ENCODE measurements at places on chromosomes 3 and 15.

DNA sequence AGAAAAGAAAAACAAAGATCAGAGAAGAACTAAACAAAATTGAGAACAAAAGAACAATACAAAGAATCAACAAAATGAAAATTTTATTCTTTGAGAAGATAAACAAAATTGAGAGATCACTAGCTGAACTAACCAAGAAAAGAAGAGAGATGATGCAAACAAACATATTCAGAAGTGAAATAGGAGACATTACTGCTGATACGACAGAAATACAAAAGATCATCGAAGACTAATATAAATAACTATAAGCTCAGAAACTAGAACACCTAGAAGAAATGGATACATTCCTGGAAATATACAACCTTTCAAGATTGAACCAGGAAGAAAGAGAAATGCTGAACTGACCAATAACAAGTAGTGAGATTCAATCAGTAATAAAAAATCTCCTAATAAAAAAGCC is 533.1 kb upstream of the PPP2R3A start:
- no peak for DNase-seq

GRCh38 chr3:8416965-8417364 is 84.7 kb upstream of the LMCD1 start:
- DNase-seq: no peak

- DNase-seq: no peak
These were observed 304.8 kb downstream of the LPP start for GRCh38 chr3:188458756-188459155.

DNA sequence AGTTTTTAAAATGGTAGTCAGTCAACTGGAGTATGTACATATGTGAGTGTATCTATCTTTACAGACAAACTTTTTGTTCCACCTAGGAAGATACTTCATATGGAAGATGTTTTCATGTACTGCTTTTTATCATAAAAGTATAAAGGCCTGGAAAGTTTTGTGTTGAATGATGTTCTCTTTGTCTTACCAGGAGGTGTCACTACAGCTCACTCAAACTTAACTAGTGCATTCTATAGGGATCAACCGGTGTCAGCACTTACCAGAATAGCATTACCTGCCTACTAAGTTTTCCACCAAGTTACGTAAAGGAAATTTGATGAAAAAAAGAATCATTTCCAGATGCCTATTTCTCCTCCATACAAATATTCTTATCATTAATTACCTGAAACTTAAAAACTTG is 522.6 kb upstream of the SEMA6D start:
- DNase-seq: no peak

DNA sequence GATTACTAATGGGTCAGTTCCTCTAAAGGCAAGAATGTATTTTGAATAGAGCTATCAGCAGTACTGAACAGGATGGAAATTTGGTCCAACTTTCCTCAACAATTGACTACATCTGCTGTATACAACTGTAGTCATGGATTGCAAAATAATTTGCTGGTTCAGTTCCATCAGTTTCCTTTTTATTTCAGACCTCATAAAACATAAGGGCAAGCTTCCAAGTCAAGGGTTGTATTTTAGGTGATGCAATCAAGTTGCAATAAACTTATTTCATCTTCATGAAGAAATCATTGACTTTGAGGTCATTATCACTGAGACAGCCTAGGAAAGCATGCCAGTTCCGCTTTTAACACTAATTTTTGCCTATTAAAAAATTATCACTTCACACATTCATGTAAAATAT is 90.4 kb upstream of the TSEN2 start:
- DNase-seq: no peak

- DNase-seq: no peak
These were observed 135.4 kb upstream of the LINGO1 start for GRCh38 chr15:77768107-77768506.

DNA sequence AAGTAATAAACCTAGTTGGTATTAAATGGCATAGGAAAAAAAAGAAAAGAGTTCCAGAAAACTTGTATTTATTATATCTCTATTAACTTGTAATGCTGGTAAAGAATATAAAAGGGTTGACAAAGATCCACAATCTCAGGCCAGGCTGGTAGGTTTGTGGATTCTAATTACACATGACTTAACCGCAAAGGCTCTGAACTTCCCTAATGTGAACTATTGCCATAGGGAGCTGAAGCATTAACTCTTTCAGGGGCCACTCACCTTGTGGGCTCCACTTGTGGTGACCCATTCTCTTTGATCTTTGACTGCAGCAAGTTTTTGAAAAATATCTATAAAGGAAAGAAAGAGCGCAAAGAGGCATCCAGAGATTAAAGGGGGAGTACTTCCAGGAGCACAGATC is 58.5 kb downstream of the NEK10 start:
- DNase-seq: no peak

DNA sequence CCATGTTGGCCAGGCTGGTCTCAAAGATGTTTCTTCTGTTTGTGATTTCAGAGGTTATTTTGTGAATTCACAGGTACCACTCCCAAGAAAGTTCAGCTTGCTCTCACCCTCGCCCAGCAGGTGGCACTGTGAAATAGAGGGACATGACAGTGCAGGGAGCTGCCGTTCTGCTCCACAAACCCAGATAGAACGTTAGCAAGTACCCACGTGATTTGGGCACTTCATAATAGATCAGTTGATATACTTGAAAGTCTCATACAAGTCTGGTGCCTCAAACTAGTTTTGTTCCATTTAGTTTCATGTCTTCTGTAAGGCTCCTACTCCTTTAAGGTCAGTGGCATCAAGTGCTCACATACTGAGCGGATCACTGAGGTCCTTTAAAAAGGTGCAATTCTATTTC is 45.5 kb downstream of the FILIP1L start:
- peak; percentile 51 for DNase-seq

GRCh38 chr3:189625071-189625470 is 6.1 kb upstream of the TP63 start:
- no peak for DNase-seq

- no peak for DNase-seq
These were observed 102.7 kb downstream of the ASB7 start for GRCh38 chr15:100705065-100705464.

GRCh38 chr3:172315401-172316091 is 132.7 kb downstream of the GHSR start:
- no peak for DNase-seq

GRCh38 chr3:49476563-49476962 is 6.5 kb downstream of the DAG1 start:
- no peak for DNase-seq

- peak; percentile 74 for DNase-seq
These were observed 244.1 kb upstream of the STT3B start for GRCh38 chr3:31288641-31289100.

- peak; percentile 30 for DNase-seq
These were observed 66.5 kb upstream of the CMTM7 start for GRCh38 chr3:32325201-32325600.

DNA sequence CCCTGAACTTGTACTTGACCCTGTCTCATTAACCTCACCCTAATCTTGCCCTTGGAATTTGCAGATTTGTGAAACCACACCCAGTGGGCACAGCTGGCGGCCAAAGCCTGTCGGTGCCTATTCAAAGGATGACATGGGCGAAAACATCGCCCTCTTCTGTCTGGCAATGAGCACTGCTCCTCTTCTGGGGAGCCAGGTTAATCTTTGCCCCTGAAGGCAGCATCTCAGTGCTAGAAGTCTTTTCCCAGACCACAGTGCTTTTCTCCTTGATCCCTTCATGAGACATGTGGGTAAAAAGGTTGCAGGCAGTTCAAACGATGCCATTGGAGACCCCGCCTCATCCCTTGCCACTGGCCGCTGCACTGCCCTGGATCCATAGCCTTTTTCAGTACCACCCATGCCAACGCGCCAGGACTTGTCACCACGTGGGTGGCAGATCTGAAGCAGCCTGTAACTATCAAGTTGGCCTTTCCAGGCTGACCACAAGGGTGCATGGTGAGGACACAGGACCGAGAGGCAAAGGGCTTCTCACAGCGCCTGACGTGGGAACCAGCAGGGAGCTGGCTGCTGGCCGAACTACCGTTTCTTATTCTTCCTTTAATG is 6.5 kb upstream of the DNASE1L3 start:
- DNase-seq: peak; percentile 75

DNA sequence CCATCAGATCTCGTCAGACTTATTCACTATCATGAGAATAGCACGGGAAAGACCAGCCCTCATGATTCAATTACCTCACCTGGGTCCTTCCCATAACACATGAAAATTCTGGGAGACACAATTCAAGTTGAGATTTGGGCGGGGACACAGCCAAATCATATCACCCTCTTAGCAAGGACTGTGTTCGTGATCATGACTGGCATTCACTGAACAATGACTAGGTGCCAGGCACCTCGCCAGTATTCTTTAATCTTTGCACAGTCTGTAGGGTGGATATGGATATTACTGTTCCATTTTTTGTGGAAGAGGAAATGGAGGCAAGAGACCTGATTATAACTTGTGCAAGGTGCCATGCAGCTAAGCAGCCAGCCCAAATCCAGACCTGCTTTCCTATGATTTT is 77.5 kb downstream of the IGF1R start:
- no peak for DNase-seq

GRCh38 chr3:198043119-198043518 is 83.1 kb downstream of the LMLN start:
- DNase-seq: no peak

GRCh38 chr3:157409516-157409915 is 27.1 kb upstream of the PTX3 start:
- DNase-seq: no peak

GRCh38 chr3:839981-840380 is 252.8 kb upstream of the CNTN6 start:
- no peak for DNase-seq

GRCh38 chr3:37540786-37541185 is 320.9 kb upstream of the CTDSPL start:
- no peak for DNase-seq

GRCh38 chr3:23304424-23304823 is 101.3 kb downstream of the UBE2E2 start:
- no peak for DNase-seq

GRCh38 chr3:188721990-188722389 is 449.8 kb upstream of the TPRG1 start:
- DNase-seq: no peak

- DNase-seq: no peak
These were observed 20.9 kb upstream of the LDHAL6B start for GRCh38 chr15:59185725-59186124.

- no peak for DNase-seq
These were observed 260.0 kb downstream of the ABHD5 start for GRCh38 chr3:43950775-43951174.

GRCh38 chr3:56753206-56753820 is 48.4 kb downstream of the ARHGEF3 start:
- no peak for DNase-seq

DNA sequence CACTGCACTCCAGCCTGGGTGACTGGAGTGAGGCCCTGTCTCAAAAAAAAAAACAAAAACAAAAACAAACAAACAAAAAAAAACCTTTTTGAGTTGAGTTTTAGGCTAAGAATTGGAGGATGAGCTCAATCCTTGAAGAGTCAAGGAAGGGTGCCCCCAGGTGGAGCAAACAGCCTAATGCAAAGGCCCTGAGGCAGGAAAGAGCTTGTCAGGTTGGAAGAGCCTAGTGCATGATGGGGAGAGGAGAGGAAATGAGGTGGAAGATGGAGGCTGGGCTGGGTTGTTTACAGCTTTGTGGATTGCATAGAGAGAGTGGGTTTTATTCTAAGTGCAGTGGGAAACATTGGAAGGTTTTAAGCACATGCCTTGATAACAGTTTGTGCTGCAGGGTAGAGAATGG is 2.1 kb upstream of the SNX22 start:
- DNase-seq: no peak

DNA sequence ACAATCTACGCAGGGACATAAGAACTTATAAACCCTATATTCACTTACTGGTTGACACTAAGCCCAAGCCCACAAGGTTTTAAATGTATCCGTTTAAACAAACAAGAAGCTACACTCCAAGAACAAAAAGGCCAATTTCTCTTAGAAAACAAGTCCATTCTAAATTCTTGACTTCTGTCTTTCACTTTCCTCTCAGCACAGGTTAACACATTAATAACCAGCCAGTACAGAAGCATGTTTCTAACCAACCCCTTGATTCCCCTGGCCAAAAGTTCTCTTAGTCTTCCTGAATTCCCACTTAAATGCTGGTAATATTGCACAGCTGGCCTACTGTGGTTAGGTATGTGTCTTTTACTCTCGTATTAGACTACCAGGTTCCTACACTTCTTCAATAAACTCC is 4.7 kb downstream of the DMXL2 start:
- no peak for DNase-seq

- DNase-seq: no peak
These were observed 27.4 kb downstream of the GOLIM4 start for GRCh38 chr3:168068346-168068745.

DNA sequence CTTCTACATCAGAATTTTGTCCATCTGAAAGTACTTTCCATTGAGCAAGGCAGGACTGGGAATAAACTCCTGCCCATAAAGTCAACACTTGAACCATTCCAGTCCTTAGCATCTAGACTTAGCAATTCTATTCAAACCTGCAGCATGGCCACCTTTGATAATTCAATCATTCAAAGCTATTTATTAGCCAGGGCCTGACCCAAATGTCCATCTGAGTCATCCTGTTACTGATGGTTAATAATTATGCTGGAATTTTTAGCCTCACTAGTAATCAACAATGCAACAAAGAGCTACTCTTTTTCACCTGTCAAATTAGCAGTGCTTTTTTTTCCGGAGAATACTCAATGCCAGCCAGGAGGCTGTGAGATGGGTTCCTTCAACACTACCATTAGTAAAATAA is 72.7 kb upstream of the SNRK start:
- no peak for DNase-seq

- DNase-seq: no peak
These were observed 83.9 kb upstream of the MYO5C start for GRCh38 chr15:52379395-52380106.

DNA sequence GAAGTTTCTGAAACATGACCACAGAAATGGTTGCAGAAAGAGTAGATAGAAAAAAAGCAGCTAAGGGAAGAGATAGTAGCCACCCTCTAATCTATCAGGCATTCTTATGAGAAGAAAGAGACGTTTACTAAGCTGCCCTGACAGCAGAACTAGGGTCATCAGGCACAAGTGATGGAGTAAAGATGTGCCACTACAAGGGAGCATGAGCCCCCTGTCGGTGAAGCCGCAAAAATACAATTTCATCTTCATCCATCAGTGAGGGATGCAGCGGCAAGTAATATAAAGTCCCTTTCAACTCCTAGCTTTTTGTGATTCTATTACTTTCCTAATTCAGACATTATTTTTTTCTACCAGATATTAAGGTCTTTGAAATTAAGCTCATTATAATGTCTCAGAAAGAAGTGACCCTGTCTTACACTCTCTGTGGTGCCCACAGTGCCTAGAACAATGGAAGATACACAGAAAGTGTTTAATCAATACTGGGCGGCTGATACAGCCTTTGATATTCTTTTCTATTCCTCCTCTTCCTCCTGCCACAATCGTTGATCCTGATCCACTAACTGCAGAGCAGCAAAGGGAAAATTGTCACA is 651.6 kb downstream of the NTRK3 start:
- DNase-seq: peak; percentile 26

- DNase-seq: no peak
These were observed 153.5 kb upstream of the COL8A1 start for GRCh38 chr3:99484871-99485270.

GRCh38 chr3:72176537-72177041 is 391.6 kb upstream of the PROK2 start:
- no peak for DNase-seq
